ENCODE measurements at places on chromosomes 12 and 14.

GRCh38 chr12:96500693-96501092, 11.3 kb downstream of the CFAP54 start:
- DNase-seq, result no peak

DNA sequence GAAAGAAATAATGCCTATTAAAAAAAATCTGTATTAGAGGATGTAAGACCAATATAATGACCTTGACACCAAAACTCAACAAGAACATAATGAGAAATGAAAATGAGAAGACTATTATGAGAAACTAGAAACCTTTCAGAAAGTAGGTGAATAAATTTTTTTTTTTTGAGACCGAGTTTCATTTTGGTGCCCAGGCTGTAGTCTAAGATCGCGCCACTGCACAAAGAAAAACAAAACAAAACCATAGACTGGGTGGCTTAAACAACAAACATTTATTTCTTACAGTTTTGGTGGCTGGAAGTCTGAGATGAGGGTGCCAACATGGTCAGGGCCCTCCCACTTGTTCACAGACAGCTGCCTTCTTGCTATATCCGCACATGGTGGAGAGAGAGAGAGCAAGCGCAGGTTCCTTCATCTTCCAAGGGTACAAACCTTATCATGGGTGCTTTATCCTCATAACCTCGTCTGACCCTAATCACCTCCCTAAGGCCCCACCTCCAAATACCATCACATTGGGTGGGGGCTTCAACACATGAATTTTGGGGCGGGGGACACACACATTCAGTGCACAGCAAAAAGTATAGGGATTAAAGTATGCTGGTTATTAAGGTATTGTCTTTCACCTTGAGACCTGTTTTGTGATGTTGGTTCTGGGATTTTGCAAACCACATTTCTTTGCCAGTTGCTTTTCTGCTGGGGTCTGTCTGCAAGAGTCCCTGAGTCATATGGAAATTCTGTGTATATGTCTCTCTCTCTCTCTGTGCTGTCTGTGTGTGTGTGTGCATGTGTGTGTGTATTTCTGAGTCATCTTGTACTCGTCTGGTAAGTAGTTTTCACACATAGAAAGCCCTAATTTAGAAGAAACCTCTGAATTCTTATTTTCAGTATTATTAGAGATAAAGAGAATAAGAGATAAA, 26.2 kb downstream of the ZCRB1 start:
- DNase-seq, result no peak

- DNase-seq, result no peak
Observed at GRCh38 chr12:108191086-108191485, 62.0 kb downstream of the WSCD2 start.

- DNase-seq, result no peak
Observed at GRCh38 chr12:94269316-94269999, 121.1 kb downstream of the PLXNC1 start.

DNA sequence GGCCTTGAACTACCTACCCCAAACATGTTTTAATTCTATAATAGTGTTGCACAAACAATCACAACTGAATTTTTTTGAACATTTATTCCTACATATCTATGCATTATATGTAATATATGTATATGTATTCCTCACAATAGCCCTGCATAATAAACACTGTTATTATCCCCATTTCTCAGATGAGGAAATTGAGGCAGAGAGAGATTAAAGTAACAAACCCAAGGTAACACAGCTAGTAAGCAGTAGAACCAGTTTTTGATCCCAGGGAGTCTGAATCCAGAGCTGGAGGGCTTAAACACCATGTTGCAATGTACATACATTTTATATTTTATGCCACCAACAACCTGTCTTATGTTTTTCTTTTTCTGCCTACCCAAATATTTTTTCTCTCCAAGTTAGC, 26.5 kb upstream of the BMP4 start:
- DNase-seq, result no peak

- no peak for DNase-seq
Observed at GRCh38 chr14:26286913-26287205, 311.0 kb downstream of the NOVA1 start.

DNA sequence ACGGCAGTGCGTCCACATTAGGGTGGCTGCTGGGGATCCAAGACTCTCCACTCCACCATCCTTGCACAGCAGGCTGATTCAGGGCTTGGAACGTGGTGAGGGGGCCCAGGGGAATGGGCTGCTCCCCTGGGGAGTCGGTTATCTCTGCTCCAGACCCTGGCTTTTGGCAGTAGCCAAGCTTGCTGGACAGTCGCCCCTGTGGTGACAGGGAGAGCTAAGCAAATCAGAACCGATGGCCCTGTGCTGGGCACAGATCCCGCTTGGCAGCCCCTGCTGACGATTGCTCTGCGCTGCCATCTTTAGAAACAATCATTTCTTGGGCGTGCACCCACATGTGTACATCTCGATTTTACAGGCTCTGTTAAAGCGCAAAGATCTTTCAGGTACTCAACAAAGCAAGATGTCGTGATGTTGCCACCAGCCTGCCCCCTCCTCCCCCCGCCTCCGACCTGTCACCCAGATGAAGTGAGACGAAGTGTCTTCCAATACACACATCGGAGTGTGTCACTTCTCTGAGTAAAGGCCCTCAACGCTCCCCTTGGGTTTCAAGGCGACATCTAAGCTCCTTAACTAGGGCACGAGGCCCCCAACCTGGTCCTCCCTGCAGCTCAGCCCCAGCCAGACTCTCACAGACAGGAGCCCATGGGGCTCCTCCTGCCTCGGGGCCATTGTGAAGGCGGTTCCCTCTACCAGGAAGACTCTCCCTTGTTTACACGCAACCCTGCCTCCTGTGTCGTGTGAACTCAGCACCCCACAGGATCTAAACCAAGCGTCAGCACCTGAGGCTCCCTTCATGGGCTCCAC, 55.6 kb downstream of the PITPNM2 start:
- DNase-seq, result no peak

GRCh38 chr12:39623919-39624318, 4.3 kb upstream of the ABCD2 start:
- no peak for DNase-seq

DNA sequence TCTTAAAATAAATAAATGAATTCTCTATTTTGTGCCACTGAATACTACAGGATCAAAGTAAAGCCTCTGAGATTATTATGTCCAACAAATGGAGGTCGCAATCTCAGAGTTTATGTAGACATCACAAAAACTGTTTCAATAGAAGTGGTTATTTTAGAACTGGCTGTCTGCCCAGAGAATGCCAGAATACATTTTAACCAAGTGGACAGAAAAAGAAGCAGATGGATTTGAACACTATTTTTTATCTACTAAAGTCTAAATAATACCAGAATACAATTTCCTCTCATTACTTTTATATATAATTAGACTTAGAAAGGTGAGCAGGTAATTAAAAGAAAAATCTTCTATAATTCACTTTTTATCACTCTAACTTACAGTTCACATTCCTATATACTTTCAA, 118.3 kb downstream of the MED13L start:
- no peak for DNase-seq

DNA sequence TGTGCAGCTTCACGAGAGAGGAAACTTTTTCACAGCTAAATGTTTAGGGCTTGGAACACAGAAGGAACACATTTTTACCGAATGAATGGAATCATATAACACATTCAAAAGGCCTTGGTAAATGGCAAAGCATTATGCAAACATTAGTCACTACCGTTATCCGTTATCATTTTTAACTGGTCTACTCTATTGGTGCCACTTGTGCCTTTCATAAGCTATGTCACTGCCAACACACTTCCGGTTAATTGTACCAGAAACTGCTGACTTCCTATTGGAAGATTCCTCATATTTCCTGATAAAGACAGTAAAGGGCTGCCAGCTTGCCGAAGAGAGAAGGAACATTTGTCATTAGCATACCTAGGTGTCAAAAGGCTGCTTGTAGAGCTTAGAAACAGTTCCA, 169.2 kb downstream of the APAF1 start:
- DNase-seq, result no peak

GRCh38 chr14:75395862-75396261, 32.0 kb upstream of the JDP2 start:
- no peak for DNase-seq

DNA sequence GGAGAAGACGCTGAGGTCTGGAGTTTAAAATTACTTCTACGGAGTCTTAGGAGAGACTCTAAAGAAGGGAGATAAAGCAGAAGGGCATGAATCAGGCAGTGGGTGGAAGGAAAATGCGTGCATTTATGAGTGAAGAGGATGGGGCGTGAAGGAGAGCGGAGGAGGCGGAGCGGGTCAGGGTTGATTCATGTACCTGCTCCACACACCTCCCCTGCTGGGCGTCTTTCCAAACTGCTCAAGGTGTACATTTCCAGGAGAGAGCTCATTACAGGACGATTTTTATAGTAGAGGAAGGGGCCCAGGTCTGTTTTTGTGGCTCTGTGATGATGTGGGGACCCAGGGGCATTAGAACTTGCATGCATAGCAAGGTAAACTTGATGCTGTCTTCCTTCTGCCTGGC, 65.0 kb upstream of the ASPG start:
- DNase-seq, result no peak

DNA sequence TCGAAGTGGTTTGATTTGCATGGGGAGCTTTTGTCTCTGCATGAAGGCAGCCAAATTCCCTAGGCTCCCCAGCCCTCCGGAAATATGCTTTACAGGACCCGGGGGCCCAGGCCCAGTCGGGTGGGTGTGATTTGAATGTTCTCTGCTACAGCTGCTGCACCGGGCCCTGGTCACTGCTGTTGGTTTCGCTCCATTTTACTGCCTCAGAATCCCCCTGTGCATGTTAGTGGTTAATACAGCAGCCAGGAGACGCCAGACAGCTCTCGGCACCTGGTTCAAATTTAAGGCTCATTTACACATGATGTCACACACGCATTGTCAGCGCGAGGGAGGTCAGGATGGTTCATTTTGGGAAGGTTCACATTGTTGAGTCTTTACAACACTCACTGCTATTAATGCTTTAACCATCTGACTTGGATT, 99.6 kb downstream of the SLC38A6 start:
- no peak for DNase-seq

GRCh38 chr14:96098309-96098998, 59.3 kb downstream of the C14orf132 start:
- no peak for DNase-seq

- DNase-seq, result no peak
Observed at GRCh38 chr14:33964599-33965317, 13.9 kb upstream of the EGLN3 start.

DNA sequence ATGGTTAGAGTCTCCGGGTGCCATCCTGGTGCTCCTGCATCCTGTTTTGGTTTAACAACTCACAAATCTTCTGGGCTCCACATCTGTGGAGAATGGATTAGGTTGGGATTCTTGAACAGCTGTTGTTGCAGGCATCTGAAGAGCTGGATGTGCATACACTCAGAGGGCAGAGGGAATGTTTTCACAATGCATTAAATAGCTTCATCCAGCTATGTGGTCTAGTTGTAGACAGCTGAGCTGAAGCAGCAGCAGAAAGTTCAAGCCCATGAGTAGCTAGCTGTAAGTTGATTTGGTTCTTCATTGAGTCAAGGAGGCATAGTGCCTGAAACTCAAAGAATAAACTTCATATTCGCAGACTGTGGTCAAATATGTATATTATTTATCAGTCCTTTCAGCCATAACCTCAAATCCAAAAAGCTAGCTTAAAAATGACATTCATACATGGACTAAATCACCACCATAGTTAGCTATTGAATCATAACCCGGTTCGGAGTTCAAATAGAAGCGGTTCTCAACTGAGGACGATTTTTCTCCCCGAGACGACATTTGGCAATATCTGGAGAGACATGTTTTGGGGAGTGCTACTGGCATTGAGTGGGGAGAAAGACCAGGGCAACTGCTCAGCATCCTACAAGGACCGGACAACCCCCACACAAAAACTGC, 858 bp upstream of the ANKRD13A start:
- no peak for DNase-seq

GRCh38 chr14:61502459-61503093, 181.2 kb downstream of the PRKCH start:
- no peak for DNase-seq

- no peak for DNase-seq
Observed at GRCh38 chr12:53288322-53288721, 7.0 kb upstream of the PFDN5 start.

GRCh38 chr12:71848212-71848611, 8.7 kb downstream of the TBC1D15 start:
- no peak for DNase-seq

DNA sequence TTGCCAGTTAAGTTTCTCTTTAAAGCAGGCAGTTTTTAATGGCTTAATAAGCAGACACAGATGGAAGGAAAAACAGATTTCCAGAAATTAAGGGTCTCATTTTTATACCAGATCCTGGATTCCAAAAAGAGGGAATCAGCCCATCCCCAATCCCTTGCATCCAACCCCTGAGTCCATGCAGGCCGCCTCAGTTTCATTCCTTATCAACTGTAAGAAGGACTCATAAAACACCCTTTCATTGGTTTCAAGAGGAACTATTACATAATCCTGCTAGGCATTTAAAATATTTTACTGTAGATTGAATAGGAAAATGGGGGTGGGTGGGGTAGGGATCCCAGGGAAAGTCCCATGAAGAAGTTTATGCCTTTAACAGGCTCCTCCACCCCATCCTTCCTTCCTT, 9.4 kb downstream of the CCDC184 start:
- no peak for DNase-seq

DNA sequence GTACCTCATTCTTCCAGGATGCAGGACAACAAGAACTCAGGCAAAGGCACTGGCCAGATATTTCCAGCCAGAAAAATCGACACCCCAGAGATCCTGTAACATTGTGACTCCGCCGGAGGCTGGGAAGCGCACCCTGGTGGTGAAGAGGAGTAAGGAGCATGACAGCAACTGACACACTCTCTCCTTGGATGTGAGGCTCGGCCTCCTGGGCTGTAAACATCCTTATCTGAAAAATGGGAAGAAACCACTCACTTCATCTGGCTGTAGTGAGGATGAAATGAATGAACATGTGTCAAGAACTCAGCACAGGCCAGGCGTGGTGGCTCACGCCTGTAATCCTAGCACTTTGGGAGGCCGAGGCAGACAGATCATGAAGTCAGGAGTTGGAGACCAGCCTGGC, 27.5 kb downstream of the TCHP start:
- DNase-seq, result no peak

GRCh38 chr12:130826151-130826801, 12.8 kb downstream of the STX2 start:
- DNase-seq, result no peak

- no peak for DNase-seq
Observed at GRCh38 chr12:62647586-62647985, 181.0 kb downstream of the MON2 start.

DNA sequence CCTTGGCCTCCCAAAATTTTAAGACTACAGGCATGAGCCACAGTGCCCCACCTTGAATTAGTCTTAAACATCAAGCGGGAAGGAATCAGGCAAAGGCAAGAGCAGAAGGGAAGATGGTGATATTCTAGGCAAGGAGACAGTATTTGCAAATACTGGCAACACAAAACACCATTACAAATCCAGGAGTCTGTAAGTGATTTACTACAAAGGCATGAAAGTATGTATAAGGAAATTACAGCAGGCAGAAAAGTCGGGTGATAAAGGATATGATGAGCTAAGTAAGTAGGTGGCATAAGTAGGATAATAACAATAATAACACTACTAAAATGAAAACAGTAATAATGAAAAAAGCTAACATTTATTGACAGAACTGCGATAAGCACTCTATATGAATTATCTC, 28.5 kb downstream of the FMNL3 start:
- no peak for DNase-seq
